CD4-positive, alpha-beta T cell treated with Interleukin-4 for 1 hour (primary cell): ENCODE measurements at places on chromosomes 12 and 14.

GRCh38 chr12:690466-690865 is 27.2 kb upstream of the NINJ2 start:
- DNase-seq: no peak

- no peak for DNase-seq
Observed at GRCh38 chr12:125053821-125054220, 11.4 kb upstream of the AACS start.

GRCh38 chr12:120825337-120825736 is 78.8 kb downstream of the SPPL3 start:
- no peak for DNase-seq

- no peak for DNase-seq
Observed at GRCh38 chr12:72388322-72388721, 116.2 kb downstream of the TRHDE start.

DNA sequence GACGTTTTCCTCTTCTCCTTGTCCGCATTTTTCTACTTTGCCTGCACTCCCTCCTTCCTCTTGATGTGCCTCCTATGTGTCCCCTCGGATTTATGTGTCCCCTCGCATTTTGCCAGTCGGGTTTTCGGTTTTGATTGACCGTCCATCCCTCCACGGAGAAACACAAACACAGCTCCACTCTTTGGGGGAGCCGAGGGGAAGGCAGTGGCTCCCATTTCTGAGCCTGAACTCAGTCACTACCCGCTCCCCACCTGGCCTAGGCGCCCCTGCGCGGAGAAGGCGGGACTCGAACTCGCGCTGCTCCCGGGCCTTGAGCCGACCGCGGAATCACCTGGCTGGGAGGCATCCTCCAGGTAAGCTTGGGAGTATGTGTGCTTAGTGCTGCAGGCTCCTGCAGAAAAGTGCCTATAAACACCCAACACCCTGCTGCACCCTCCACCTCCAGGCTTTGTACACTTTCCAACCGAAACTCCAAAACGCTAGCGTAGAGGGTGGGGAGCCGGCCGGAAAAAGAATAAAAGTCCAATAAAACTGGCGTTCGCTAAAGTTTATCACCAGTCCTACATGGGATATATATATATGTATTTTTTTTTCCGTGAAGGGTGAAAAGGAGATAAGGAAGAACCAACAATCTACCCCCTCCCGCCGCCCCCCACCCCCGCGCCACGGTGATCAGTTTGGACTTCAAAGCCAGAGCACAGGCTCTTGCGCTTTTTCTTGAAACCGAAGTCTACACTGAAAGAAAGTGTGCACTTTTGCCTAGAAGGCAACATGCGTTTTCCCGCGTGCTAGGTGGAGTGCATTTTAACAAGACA is 3.3 kb upstream of the CCND2 start:
- no peak for DNase-seq

GRCh38 chr14:59753512-59753911 is 117.1 kb downstream of the RTN1 start:
- no peak for DNase-seq

- DNase-seq: no peak
Observed at GRCh38 chr12:31002999-31003398, 70.7 kb upstream of the DDX11 start.

- no peak for DNase-seq
Observed at GRCh38 chr14:60707858-60708257, 16.3 kb downstream of the SIX4 start.

DNA sequence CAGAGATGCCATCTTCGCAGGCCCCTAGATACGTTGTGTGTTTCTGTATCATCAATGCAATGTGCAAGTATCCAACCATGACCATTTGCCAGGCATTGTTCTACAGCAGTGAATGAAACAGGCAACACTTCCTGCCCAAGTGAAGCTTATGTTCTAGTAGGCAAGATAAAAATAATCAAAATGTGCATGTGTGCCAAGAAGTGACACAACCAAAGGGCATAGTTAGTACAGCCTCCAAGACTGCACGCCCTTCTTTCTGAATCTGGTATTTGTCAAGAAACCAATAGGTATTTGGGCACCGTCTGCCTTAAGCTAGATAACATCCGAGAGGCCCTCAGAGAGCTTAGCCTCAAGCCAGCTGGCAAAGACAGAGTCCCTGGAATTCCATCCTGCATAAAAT is 152.0 kb downstream of the TMEM132C start:
- no peak for DNase-seq
